ENCODE measurements at places on chromosomes 1 and 21.

DNA sequence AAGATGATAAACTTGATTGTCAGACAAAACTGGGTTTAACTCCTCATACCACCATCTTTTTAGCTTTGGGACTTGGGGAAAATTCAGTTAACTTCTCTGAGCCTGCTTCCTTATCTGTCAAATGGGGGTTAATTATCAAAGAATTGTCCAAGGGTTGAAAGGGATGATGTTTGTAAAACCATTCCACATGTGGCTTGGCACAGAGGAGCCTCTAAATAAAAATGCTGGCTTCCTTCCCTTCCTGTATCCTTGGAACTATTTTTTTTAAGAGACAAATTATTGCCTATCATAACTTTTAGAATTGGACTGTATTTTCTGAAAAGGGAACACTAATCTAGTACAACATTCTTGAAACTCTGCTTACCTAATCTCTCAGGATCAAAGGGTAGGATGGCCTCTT lies 143.4 kb upstream of the USP24 start:
- DNase-seq, result no peak

- DNase-seq, result peak; percentile 59
These were observed 43.3 kb downstream of the TP73 start for GRCh38 chr1:3695326-3696217.

DNA sequence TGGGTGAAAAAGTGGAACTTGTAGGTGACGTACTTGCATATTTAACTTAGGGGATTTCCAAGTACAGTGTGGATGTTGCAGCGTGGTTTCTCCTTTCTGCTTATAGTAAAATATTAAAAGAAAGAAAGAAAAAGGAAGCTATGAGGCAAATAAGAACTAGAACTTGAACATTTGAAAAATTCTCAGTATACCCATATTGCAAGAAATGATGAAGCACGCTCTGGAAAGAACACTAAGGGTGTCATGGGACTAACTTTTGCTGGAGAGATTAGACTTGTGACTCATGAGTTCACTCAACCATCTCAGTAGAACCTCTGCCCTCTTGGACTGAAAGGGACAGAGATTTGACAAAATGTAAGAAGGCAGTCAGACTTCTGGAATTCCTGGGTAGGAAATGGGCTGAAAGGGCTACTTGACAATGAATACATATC lies 704.5 kb upstream of the ADGRL4 start:
- no peak for DNase-seq

- DNase-seq, result no peak
These were observed 26.5 kb downstream of the ERG start for GRCh38 chr21:38471766-38472165.

DNA sequence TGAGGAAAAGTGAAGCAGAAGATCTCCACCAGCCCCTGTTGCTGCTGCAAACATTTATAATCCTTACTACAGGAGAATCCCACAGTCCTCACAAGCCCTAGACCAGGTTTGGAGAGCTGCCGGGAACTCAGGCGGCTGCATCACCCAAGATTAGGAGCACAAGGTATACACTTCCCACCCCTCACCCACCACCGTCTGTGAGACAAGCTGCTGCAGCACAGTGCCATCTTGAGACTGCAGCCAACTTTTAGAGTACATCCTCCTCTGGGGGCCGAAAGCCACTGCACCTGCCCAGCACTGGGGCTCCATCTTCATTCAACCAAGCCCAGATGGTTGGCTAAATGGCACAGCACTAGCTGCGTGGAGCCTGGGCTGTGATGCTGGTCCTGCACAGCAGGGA lies 13.8 kb downstream of the OLFML3 start:
- no peak for DNase-seq
